NCI-H187 (cell line): ENCODE measurements at places on chromosomes 11 and 22.

DNA sequence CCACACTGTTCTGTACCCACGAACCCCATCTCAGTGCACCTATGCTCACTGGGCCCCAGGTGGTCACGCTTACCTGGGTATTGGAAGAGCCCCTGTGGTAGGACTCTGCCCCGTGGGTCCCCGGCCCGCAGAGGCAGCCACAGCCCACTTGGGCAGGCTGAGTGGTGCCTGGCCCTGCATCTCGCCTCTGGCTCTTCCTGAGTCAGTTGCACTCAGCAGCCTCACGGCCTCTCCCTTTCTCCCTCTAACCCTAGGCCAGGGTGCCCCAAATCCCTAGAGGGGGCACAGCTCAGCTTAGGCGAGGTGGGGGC lies 9.7 kb downstream of the CRELD2 start:
- no peak for DNase-seq

- no peak for DNase-seq
Observed at GRCh38 chr11:10777806-10778205, 26.8 kb downstream of the CTR9 start.

- DNase-seq = no peak
Observed at GRCh38 chr11:69546735-69547370, 65.4 kb downstream of the LINC01488 start.

GRCh38 chr11:100691896-100692653 lies 5.0 kb downstream of the ARHGAP42 start:
- DNase-seq = no peak

GRCh38 chr11:73570415-73571114 lies 27.3 kb downstream of the FAM168A start:
- peak; percentile 51 for DNase-seq

DNA sequence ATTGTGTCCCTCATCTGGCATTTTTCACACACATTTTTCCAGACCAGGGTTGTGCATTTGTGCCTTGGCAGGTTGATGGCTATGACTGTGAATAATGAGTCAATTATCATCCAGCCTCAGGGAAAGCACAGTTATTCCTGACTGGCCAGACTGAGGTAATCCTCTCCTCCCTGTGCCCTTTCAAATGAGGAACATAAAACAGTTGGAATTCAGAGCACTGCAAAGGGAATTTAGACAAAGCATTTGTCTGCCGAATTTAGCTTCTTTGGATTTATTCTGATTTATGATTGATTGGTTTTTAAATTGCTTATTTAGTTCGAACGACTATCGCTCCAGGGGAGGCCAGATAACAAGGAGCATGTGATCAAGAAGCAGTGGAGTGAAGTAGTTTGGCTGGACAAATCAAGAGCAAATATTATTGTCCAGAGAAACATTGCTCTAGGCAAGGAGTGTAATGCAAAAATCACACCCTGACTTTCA lies 30.8 kb upstream of the RAG2 start:
- DNase-seq = no peak

DNA sequence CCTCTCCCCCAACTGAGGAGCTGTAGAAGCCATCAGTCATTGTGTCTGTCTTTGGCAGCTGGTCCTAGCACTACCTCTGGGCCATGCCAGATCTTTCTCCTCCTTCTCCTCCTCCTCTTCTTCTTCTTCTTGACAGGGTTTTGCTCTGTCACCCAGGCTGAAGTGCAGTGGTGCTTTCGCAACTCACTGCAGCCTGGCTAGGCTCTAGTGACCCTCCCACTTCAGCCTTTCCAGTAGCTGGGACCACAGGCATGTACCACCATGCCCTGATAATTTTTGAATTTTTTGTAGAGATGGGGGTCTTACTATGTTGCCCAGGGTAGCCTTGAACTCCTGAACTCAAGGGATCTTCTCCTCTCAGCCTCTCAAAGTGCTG lies 50.1 kb upstream of the SHANK2 start:
- no peak for DNase-seq

GRCh38 chr22:36016684-36017083 lies 11.9 kb downstream of the RBFOX2 start:
- no peak for DNase-seq

GRCh38 chr11:81222491-81222890 lies 1511.2 kb downstream of the FAM181B start:
- no peak for DNase-seq

DNA sequence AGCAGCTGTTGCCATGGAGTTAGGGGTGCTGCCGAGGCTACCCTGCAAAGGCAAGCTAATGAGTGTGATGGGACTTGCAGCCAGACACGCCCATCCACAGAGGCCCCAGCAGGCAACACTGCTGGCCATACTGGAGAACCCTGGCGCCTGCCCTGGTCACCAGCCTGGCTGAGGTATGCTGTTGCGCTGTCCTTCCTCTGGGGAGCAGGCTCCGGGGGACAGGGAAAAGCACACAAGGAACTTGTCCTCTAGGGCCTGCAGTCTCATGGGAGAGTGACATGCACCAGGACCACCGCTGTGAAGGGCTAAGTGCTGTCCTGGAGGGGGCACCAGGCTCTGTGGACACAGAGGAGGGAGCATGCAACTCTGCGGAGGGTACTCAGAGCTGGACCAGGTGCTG lies 35.8 kb downstream of the TOM1 start:
- no peak for DNase-seq

- no peak for DNase-seq
Observed at GRCh38 chr11:112861356-112861755, 99.9 kb upstream of the NCAM1 start.

DNA sequence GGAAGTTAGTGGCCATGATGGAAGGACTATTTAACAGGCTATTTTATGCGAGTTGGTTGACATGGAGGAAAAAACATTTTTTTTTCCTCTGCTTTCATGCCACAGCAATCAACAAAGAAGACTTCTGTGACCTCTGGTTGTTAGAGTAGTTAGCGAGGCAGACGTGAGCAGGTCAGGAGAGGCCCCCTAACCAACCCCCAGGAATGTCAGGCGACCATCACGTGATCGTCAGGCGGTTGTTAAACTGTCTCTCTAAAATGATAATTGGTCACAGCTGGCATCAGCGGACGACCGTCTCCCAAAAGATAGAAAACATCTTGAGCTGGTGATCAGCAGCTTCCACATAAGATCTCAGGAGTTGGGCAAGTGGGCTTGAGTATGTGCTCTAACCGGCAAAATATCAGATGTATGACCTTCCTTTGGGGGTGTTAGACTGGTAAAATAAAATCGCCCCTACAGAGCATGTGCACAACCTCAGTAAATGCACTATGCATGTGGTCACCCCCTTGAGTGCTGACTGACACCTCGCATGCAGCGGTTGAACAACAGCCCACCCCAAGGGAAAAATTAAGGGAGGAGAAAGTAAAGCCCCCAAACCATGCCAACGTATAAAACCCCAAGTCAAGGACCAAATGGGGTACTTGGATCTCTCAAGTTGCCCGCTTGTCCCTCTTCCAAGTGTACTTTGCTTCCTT lies 20.9 kb upstream of the NARS2 start:
- no peak for DNase-seq

DNA sequence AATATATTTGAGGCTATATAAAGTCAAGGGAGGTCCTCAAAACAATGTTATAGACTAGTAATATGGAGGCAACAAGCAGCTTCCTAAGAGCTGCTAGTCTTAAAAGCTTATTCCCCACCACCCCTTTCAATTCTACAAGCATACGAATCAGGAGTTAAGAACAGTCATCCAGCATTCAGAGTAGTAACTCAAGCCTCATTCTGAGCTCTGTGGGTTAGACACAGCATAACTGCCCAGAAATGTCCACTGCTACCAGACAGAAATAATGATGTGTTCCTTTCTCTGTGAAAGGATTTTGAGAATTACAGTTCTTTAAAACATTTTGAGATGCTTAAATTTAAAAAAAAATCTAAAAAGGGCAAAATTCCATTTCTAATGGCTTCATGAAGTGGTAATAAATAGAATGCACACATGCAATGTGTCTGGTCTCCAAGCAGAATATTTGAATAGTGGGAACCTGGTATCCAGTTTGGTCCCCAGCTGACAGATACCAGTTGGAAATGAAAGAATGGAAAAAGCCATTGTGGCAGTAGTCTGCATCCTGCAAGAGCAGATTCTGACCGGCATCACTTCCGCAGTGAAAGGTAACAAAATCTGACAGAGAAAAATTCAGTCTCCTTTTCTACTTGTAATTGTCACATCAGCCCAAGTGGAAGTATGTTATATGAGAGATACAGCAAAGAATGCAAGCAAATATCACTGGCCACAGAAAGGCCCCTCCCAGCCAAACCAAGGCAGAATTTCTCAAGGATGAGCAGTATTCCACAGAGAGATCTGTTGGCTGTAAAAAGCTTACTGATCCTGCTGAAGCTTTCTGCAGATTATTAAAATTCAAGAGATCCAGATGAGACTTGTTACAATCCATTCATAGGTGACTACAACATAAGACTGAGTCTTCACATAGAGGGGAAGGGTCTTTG lies 310.8 kb upstream of the PITPNB start:
- DNase-seq = no peak

DNA sequence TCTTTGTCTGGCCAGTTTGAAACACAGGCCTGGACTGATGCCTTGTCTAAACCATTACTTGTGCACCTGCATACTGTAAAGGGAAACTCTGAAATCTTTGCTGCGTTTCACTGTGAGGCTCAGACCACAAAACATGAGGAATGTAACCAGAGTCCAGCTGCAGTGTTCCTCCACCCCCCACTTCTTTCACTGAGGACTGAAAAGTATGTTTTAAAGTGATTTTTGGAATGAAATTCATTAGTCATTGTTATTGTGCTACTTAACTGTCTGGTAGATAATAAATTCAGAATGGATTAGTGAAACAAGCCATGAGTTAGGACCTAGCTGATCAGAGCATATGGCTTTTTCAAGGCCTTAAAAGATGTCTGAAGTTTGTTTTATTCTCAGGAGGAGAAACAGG lies 181.2 kb downstream of the WNT11 start:
- DNase-seq = no peak
